ENCODE measurements at places on chromosomes 1 and 21.

- no peak overlapping the region for H3K4me3 ChIP-seq
- DNase-seq: no peak
- peaks cover 4% of the 10 kb centered on the region for H3K36me3 ChIP-seq
- H3K27me3 ChIP-seq: peaks cover 3% of the 10 kb centered on the region
- H3K4me1 ChIP-seq: no peaks in the 10 kb centered on the region
Observed at GRCh38 chr21:44497703-44498126, 42.3 kb downstream of the KRTAP10-1 start.

- no peak overlapping the region for H3K27ac ChIP-seq
- no peaks in the 10 kb centered on the region for H3K4me1 ChIP-seq
- H3K36me3 ChIP-seq: no peaks in the 10 kb centered on the region
- DNase-seq: no peak
- no peak overlapping the region for H3K4me3 ChIP-seq
Observed at GRCh38 chr1:33219886-33220661, 36.2 kb upstream of the ZNF362 start.

DNA sequence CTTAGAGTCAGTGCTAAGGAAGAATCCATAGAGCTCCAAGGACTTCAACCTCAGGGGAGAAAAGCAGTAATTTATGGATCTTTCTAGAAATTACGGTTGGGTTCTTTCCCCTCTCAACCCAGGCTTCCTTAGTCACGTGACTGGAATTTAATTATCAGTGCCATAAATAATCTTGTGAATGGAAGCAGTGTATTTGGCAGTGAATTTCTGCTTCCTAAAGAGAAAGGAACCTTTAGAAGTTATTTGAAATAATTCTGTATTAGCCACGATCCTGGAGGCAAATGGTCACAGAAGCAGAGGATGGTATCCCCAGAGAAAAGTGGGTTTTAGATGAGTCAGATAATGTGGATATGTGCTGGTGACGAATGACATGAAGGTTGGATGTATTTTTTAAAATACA lies 89.6 kb downstream of the NFIA start:
- no peaks in the 10 kb centered on the region for H3K4me1 ChIP-seq
- no peaks in the 10 kb centered on the region for H3K36me3 ChIP-seq
- H3K27ac ChIP-seq: no peak overlapping the region
- no peak overlapping the region for H3K4me3 ChIP-seq
- H3K27me3 ChIP-seq: peaks cover 5% of the 10 kb centered on the region

DNA sequence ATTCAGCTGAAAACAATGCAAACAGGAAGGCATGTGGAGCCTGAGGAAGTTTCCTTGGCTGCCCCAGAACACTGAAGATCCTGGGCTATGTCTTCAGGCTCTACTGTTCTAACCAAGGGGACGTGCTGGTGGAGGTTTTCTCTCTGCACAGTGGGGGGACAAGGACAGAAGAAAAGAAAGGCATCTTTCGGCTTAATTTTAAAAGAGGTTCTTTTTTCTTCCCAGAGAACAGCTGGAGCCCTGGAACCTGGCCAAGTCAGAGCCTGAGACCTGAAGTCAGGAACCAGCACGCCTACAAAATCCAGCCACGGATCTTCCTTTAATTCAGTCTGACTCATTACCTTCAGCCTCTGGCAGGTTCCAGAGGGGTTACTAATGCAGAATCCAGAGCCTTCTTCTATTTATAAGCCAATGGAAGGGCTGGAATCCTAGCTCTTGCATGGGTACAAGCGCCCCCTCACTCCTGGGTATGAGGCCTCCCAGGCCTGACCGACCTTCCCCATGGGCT lies 19.8 kb downstream of the CTNNBIP1 start:
- H3K27me3 ChIP-seq: no peaks in the 10 kb centered on the region
- H3K36me3 ChIP-seq: no peaks in the 10 kb centered on the region
- no peak overlapping the region for H3K27ac ChIP-seq
- H3K4me1 ChIP-seq: peaks cover 17% of the 10 kb centered on the region

DNA sequence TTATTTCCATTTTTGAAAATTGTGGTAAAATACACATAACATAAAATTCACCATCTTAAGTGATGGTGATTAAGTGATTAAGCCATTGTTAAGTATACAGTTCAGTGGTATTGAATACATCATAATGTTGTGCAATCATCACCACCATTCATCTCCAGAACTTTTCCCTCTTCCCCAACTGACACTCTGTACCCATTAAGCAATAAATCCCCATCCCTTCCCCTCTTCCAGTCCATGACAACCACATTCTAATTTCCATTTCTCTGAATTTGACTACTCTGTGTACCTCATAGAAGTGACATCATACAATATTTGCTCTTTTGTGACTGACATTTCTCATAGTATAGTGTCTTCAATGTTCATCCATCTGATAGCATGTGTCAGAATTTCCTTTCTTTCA lies 124.8 kb downstream of the DISC1 start:
- DNase-seq: no peak
- H3K27me3 ChIP-seq: no peaks in the 10 kb centered on the region
- peaks cover 42% of the 10 kb centered on the region for H3K36me3 ChIP-seq
- no peak overlapping the region for H3K27ac ChIP-seq

DNA sequence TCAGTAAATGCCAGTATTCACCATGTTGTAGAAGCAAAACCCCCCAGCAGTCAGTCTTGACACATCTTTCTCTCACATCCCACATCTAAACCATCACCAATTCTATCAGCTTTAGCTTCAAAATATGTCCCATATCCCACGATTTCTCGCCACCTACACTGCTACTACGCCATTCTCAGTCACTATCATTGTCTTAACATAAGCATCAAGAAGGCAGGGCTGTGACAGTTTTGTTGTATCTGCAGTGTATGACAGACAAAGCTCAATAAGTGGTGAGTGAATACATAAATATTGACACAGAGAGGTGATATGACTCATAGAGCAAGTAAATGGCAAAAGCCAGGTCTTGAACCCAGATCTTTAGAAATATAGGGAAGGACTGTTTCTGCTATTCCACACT lies 59.9 kb downstream of the JAK1 start:
- peaks cover 44% of the 10 kb centered on the region for H3K4me1 ChIP-seq
- no peak for DNase-seq
- H3K27ac ChIP-seq: no peak overlapping the region
- peaks cover 10% of the 10 kb centered on the region for H3K36me3 ChIP-seq
- no peak overlapping the region for H3K4me3 ChIP-seq

DNA sequence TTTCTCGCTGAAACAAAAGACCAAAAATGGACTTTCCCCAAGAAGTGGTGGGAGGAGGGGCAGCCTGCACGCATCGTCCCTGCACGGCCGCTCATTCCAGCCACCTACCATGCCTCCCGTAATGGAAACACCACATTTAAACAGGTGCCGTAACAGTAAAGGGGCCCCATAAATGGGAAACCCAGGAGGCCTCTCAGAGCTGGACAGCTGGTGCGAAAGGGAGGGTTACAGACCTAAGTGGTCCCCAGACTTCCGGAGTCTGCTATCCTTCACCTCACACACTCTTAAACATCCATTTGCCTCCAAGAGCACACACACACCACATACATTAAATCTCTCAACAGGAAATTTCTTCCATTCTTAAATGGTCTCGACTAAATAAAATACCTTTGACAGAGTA lies 120.7 kb upstream of the SOD1 start:
- H3K27me3 ChIP-seq: no peaks in the 10 kb centered on the region
- H3K4me1 ChIP-seq: no peaks in the 10 kb centered on the region
- no peak overlapping the region for H3K4me3 ChIP-seq
- DNase-seq: no peak
- no peaks in the 10 kb centered on the region for H3K36me3 ChIP-seq

- no peak for DNase-seq
- H3K27me3 ChIP-seq: no peaks in the 10 kb centered on the region
- H3K4me1 ChIP-seq: peaks cover 17% of the 10 kb centered on the region
- H3K36me3 ChIP-seq: peaks cover 82% of the 10 kb centered on the region
- no peak overlapping the region for H3K4me3 ChIP-seq
Observed at GRCh38 chr1:173758980-173759379, 44.2 kb downstream of the KLHL20 start.

DNA sequence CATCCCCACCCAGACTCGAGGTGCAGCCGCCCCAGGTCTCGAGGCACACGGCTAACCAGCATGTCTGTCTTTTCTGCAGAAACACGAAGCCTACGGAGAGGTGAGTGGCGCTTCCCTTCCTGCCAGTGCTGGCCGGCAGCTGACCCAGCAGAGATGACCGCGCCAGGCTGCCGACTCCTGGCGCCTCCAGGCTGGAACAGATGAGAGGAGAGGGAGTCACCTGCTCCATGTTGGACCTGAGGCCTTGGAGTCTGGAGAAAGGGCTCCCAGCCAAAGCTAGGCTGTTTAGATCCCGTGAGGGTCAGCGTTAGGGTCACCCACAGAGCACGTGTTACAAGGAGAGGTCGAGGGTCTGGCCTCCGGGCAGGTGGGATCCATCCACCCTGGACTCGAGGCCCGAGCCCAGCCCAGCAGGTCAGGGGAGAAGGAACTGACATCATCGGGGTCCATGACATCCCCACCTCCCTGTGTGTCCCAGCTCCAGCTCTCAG lies 14.9 kb downstream of the COL6A2 start:
- no peak for DNase-seq
- H3K4me3 ChIP-seq: no peak overlapping the region

- H3K27me3 ChIP-seq: no peaks in the 10 kb centered on the region
- no peak overlapping the region for H3K4me3 ChIP-seq
- H3K4me1 ChIP-seq: peaks cover 77% of the 10 kb centered on the region
- H3K36me3 ChIP-seq: peaks cover 3% of the 10 kb centered on the region
Observed at GRCh38 chr21:43731476-43731875, 12.5 kb downstream of the PDXK start.

- no peaks in the 10 kb centered on the region for H3K36me3 ChIP-seq
- no peak for DNase-seq
- H3K27me3 ChIP-seq: no peaks in the 10 kb centered on the region
- no peak overlapping the region for H3K4me3 ChIP-seq
- H3K4me1 ChIP-seq: peaks cover 3% of the 10 kb centered on the region
Observed at GRCh38 chr1:97138515-97139032, 417.0 kb downstream of the PTBP2 start.

DNA sequence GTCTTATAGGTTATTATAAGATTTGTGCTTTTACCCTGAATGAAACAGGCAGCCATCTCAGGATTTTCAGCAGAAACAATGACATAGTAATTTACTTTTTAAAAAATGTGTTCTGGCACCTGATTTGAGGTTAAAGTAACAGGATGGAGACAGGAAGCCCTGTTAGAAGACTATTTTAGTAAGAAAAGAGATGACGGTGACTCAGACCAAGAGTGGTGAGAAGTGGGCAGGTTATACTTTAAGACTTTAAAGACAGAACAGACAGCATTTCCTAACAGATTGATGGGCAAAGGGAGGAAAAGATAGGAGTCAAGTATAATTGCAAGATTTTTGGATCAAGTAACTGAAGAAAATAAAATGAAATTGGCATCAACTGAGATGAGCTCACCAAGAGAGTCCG lies 436.8 kb upstream of the NR5A2 start:
- peaks cover 11% of the 10 kb centered on the region for H3K4me1 ChIP-seq
- peaks cover 2% of the 10 kb centered on the region for H3K27me3 ChIP-seq
- no peak overlapping the region for H3K27ac ChIP-seq
- DNase-seq: no peak
- H3K36me3 ChIP-seq: no peaks in the 10 kb centered on the region

DNA sequence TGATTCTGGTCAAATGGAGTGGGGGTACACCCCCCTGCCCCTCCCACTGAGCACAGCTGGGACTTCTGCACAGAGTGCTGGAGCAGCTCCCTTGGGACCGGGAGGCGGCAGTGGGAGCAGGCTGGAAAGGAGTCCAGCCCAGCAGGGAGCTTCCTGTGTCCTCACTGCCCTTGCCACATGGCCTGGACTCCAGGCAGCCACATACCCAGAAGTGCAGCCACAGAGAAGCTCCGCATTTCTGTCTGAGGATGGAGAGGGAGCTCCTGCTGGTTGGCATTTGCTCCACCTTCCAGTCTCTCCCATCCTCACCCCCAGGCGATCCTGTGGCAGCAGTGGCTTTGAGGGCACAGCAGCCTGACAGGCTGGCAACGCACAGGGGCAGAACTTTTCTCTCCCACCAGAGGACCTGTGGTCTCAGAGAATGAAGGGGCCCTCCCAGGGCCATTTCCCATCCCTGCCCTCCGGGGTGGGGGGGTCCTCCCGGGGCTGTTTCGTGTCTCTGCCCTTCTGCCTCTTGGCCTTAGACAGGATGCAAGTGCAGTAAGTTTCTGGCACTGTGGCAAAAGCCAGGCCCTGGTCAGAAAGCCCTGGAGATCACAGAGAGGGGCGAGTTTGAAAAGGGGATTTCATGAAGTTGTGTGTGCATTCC lies 103.6 kb upstream of the COL6A1 start:
- no peak overlapping the region for H3K27ac ChIP-seq
- H3K27me3 ChIP-seq: peaks cover 17% of the 10 kb centered on the region
- H3K36me3 ChIP-seq: no peaks in the 10 kb centered on the region
- H3K4me3 ChIP-seq: no peak overlapping the region
- peaks cover 27% of the 10 kb centered on the region for H3K4me1 ChIP-seq

GRCh38 chr1:25581764-25582163 lies 34.8 kb upstream of the MAN1C1 start:
- peaks cover 5% of the 10 kb centered on the region for H3K27me3 ChIP-seq
- H3K4me1 ChIP-seq: no peaks in the 10 kb centered on the region
- DNase-seq: no peak
- no peaks in the 10 kb centered on the region for H3K36me3 ChIP-seq
- H3K27ac ChIP-seq: no peak overlapping the region

GRCh38 chr1:8015809-8016165 lies 10.3 kb downstream of the ERRFI1 start:
- H3K4me3 ChIP-seq: no peak overlapping the region
- no peaks in the 10 kb centered on the region for H3K4me1 ChIP-seq
- no peak overlapping the region for H3K27ac ChIP-seq
- H3K36me3 ChIP-seq: no peaks in the 10 kb centered on the region
- no peak for DNase-seq

- H3K4me3 ChIP-seq: no peak overlapping the region
- peak; percentile 81 for DNase-seq
- H3K4me1 ChIP-seq: peaks cover 42% of the 10 kb centered on the region
- peak overlapping the region; percentile 20 for H3K27ac ChIP-seq
Observed at GRCh38 chr1:210332719-210333398, 4.2 kb downstream of the HHAT start.

GRCh38 chr1:178632653-178633052 lies 92.4 kb upstream of the RALGPS2 start:
- no peaks in the 10 kb centered on the region for H3K4me1 ChIP-seq
- no peak overlapping the region for H3K27ac ChIP-seq
- H3K4me3 ChIP-seq: no peak overlapping the region
- no peak for DNase-seq

DNA sequence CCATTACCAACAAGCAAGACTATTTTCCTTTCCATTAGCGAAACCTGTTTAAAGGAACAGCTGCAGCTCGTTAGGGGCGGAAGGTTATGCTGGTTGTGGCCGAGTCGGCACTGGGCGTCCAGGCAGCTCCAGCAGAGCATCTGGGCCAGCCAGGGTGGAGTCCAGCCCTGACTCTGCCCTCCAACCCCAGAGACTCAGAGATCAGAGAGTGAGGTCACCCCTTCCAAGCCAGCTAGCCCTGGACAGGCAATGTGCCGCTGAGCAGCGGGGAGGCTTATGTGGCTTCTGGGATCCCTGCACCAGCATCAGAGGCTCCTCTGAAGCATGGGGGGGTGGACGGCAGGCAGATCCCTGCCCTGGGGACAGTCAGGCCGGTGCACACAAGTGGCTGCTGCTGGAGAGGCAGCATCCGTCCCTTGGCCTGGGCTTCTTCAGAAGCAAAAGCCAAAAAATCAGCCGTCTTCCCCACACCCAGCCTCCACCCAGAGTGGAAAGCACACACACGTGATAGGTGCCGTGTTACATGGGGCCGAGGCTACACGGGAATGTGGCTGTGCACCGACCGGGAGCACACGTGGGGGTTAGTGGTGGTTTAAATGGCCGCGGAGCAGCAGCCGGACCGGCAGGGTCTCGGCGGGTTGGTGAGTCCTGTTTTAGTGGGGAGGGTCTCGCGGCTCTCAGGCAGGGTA lies 30.1 kb downstream of the SLC66A1 start:
- no peak for DNase-seq
- H3K36me3 ChIP-seq: peaks cover 33% of the 10 kb centered on the region
- H3K4me1 ChIP-seq: peaks cover 4% of the 10 kb centered on the region
- H3K27me3 ChIP-seq: no peaks in the 10 kb centered on the region
- no peak overlapping the region for H3K4me3 ChIP-seq

All from activated CD4-positive, alpha-beta T cell treated with anti-CD3 and anti-CD28 coated beads, Interleukin-2, amount 10 ng/mL, durations not matched to agents 7 days and 5 days (primary cell).